NCI-H1105 treated with DMSO at 0.1 percent for 48 hours (cell line): ENCODE measurements at places on chromosomes 2 and 18.
A peak's percentile ranks its signal among the peaks of the same experiment; 100 is the strongest.

- DNase-seq, result no peak
Observed at GRCh38 chr2:68700560-68700959, 34.1 kb upstream of the ARHGAP25 start.

DNA sequence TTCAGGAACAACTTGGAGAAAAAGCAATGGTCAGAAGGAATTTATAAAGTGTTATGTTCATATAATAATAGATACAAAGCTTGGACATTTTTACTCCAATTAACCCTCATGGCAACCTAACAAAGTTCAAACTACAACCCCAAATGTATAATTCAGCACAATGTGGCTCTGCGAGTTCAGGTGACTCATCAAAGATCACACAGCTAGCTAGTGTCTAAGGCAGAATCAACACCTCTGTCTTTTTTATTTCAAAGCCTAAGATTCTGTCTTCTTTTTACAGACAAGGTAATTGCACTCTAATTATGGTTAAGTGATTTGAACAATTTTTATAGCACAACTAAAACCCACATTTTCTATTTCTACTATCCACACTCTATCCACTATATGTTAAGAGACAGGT is 90.5 kb downstream of the CHST9 start:
- DNase-seq, result peak; percentile 58

DNA sequence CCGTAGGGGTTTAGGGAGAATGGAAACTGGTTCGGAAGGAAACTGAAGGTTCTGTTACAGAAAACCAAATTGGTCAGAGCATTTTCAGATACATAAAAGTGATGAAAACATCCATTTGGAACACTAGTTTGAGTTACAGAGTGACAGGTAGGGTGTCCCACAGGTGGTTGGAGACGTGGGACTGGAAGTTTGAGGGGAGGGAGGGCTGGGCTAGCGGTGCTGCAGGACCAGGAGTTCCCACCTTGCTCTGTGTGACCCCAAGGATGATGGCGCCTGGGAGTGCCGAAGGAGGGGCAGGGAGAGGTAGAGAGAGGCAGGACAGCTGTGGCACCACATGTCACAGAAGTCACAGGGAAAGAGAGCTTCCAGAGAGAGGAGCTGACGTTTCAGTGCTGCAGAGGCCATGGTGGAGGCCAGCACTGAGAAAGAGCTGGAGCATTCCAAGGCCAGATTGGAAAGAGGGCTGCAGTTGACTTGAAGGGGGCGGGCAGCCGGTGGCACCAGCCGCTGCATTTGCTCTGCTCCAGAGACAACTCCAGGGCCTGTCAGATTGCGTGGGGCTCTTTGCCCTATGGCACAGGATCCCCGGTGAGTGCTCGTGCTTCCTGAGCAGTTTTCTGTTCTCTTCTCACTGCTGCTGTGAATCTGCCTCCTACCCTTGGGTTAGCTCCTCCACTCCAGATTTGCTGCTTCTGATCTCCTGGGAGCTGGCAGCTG is 56.2 kb upstream of the FOSL2 start:
- no peak for DNase-seq

GRCh38 chr2:223494942-223495341 is 107.2 kb downstream of the SCG2 start:
- DNase-seq, result no peak

DNA sequence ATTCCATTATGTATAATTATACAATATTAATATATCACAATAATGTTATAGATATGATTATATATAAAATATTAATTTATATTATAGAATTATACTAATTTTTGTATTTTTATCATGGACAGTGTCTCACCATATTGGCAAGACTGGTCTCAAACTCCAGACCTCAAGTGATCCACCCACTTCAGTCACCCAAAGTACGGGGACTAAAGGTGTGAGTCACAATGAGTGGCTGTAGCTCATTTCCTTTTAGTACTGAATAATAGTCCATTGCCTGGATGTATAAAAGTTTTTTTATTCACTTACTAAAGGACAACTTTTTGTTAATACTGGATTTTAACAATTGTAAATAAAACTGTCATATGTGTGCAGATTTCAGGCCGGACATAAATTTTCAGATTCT is 417.6 kb upstream of the LINC00305 start:
- DNase-seq, result no peak
